ENCODE measurements at places on chromosomes 6 and 20. TPM values are rescaled to one million over a fixed set of nuclear protein-coding genes. Genes with fewer than 3 reads are reported as not detected.

SLC17A9 gene
- not detected for total RNA-seq

DAAM2 gene
- total RNA-seq, result 20.1 TPM

DNA sequence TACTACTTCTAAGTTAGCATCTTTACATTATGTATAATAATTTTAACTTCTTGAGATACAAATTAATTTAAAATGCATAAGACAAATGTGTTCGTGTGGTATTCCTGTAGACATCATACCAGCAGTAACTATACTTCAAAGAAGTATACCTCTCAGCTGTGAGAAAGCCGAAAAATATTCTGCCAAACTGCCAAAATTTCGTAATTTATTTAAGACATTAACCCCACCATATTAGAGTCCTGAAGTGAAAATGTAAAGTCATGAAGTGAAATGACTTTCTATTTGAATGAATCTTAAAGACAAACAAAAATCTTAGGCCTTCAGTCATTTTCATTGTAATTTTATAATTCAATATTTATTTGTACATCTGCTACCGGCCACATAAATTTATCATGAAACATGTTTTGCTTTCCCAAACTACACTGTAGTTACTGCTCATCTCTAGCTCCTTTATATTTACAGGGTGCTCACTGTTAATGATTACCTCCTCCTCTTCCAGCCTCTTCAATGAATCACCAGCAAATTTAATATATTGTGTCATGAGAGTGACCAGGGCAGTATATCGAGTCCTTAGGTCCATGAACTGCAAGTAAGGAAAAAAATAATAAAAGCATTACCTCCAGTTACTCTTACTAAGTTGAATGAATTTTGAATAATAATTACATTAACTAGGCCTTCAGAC, 18.5 kb downstream of the DST start:
- DNase-seq, result no peak

GRCh38 chr6:118844915-118845314, 49.0 kb upstream of the ASF1A start:
- peak; percentile 60 for DNase-seq

GRCh38 chr6:121711472-121711871, 276.0 kb downstream of the GJA1 start:
- DNase-seq, result no peak

DNA sequence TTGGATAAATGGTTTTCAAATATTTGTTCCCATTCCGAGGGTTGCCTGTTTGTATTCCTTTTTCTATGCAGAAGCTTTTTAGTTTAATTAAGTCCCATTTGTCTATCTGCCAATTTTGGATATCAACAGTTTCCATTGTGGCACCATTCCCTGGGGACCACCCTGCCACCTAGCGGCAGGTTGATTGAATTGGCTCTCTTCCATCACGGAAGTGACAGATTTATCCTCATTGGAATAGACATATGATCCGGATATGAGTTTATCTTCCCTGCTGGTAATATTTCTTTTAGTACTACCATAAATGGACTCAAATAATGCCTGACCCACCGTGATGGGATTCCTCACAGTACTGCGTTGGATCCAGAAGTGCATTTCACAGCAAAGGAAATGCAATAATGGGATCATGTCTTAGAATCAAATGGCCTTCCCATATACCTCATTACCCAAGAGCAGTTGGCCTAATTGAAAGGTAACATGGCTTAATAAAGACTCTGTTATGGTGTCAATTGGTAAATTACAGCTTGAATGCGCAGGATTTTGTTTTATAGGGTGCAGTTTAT, 327.0 kb downstream of the BMP2 start:
- no peak for DNase-seq

DNA sequence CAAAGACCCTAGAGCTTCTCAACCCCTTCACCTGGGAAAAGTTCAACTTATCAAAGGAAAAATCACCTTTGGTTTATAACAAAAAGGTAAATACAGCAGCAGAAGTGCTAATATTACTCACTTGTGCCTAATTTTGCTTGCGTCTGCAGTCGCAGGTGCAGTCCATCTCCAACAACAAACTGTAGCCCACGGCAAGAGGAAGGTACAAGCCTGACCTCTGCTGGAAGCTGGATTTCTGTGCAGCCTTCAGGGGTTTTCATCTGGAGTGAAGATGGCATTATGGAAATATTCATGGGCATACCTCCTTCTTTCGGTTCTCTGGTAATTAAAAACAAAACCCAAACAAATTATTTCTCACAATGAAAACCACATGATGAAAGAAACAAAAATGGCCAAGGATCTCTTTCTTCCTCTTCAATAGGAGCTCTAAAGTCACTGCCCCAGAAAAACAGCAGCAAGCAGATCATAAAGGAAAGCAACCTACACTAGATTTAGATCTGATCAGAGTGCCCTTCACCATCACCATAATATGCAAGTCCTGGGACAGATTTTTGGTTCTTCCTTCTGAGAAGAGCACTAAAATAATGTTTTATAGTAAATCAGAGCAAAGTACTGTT, 7.8 kb downstream of the UBE3D start:
- peak; percentile 67 for DNase-seq

- DNase-seq, result no peak
Observed at GRCh38 chr20:50555662-50556061, 45.5 kb downstream of the PTPN1 start.
